T-helper 17 cell (primary cell): ENCODE measurements at places on chromosomes 11 and 22.

GRCh38 chr11:128208329-128209137 lies 378.8 kb downstream of the ETS1 start:
- no peak for DNase-seq

- no peak for DNase-seq
Observed at GRCh38 chr22:44500599-44500998, 2.6 kb upstream of the RTL6 start.

DNA sequence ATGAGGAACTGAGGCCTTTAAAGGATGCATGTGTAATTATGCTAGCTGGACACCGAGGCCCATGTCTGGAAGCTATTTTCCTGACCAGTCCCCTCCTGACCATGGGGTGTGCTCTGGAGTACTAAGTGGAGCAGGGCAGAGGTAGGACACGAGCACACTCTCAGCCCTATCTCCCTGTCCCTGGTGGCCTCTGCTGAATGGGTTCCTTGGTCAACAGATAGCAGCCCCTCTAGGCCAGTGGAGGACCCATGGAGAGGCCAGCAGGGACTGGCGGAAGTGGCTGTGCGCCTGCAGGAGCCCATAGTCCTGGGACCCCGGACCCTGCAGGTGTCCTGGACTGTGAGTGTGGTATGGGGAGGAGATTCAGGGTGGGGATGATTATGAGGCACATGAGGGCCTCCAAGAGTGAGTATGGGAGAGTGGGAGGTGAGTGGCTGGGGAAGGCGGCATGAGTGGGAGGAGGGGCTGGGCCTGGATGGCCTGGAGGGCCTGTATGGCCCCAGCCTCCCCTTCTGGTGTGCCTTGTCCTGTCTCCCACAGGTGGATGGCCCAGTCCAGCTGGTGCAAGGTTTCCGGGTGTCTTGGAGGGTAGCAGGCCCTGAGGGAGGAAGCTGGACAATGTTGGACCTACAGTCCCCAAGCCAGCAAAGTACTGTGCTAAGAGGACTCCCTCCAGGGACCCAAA lies 9.5 kb downstream of the ROBO3 start:
- DNase-seq: no peak

- no peak for DNase-seq
Observed at GRCh38 chr22:40679249-40679963, at the start of gene MCHR1. MCHR1 (plus strand) TSS chr22:40679484; CDS start chr22:40679653, 169 bp downstream.

GRCh38 chr22:38271927-38272372 lies 860 bp downstream of the TMEM184B start:
- no peak for DNase-seq

- DNase-seq: no peak
Observed at GRCh38 chr11:6357222-6357621, 33.1 kb upstream of the SMPD1 start.

DNA sequence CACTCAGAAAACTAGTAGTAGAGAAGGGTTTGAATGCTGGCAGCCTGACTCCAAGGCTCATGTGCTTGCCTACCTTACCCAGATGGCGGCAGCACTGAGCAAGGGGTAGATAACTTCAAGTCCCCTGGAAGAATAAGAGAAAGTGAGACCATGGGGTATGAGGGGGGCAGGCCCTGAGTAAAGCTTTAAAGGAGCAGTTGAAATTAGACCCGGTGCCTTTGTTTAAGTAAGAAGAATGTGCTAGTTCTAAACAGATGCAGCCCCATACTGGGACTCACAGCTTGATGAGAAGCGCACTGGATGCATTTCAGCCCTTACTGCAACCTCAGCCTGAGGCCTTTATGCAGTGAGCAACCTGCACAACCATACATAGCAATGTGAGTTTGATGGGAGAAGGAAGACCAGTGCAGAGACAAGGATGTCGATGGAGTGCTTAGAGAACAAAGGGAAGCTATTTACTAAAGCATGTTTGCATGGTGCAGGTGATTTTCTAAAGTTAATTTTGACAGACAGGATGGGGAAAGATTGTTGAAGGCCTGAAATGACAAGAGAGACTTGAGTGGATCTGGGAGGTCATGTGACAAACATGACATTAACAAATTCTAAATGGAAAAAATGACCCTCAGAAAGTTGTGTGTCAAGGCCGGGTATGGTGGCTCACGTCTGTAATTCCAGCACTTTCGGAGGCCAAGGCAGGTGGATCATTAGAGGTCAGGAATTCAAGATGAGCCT lies 27.1 kb upstream of the TMA7B start:
- peak; percentile 33 for DNase-seq

DNA sequence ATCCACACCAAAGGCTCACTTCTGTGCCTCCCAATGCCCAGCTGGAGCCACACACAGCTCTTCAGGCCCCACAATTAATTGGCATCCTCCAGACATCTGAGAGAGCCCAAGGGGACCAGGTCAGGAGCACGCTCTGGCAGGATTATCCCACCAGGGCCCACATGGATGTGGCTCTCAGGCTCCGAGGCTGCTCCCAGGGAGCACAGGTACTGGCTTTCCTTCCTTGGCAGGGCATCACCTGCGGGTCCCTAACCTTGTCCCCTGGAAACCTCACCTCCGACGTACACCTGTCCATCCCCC lies 54.3 kb downstream of the CD6 start:
- DNase-seq: no peak

GRCh38 chr11:45113807-45114206 lies 32.6 kb upstream of the PRDM11 start:
- no peak for DNase-seq

- no peak for DNase-seq
Observed at GRCh38 chr11:75813622-75814039, 1.4 kb upstream of the UVRAG start.

DNA sequence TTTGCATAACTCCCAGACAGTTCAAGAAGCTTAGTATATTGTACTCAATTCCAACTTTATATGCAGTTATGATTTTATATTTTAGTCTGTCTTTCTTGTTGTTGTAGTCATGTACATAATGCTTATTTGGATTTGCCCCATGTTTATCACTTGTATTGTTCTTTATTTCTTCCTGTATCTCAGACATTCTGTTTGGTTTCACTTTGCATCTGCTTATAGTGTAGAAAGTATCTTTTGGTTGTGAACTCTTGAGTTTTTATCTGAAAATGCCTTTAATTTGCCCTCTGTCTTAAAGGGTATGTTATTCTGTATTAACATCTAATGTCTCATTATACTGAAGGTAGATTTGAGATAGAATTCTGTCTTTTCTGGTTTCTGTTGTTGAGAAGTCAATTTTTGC lies 275.4 kb downstream of the DYNC2H1 start:
- DNase-seq: no peak

GRCh38 chr11:47411884-47412746 lies 3.7 kb downstream of the SLC39A13 start:
- peak; percentile 48 for DNase-seq
